SHP77 (cell line): ENCODE measurements at places on chromosomes 5 and 9.
A peak's percentile ranks its signal among the peaks of the same experiment; 100 is the strongest.

DNA sequence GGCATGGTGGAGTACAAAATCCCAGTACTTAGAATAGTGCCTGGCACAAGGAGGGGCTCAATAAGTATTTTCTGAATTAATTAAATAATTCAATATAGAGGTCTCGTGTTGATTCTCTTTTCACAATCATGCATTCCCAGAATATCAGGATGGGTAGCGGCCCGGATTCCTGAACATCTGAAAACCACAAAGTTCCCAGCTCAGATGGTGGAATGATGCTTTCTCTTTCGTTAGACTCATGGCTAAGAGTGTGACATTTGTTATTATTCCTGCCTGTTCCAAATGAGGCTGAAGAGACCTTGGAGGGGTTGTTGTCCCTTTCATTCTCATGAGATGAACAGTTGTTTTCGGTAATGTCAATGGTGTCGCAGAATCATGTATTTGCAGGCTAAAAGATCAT, 95.4 kb upstream of the LIFR start:
- peak; percentile 2 for DNase-seq

GRCh38 chr5:103801681-103802080, 239.1 kb upstream of the NUDT12 start:
- DNase-seq: no peak

DNA sequence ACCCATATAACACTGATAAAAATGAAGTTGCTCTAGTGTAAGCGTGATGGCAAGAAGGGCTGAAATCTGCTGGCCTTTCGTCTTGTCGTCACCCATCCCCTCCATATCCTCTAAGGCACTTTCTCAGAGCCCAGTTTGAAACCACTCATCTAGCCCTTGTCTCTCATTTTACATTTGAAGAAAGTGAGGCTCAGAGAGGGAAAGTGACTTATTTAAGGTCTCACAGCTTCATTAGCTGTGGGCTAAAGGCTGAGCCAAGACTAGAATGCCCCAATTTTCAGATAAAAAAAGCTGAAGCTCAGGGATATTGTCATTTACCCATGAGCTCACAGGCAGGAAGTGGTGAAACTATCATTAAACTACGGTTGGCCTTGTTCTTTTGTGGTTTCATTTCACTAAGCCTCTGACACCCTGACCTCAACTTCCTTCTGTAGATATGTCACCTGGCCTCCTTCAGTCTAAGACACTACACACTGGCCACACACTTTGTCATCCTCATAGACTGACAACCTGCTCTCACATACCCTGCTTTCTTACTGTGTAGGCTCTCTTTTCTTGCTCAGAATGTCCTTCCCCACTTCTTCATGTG, 176.7 kb upstream of the DMAC1 start:
- no peak for DNase-seq

- no peak for DNase-seq
These were observed 48.8 kb downstream of the SLC6A7 start for GRCh38 chr5:150238646-150239045.

DNA sequence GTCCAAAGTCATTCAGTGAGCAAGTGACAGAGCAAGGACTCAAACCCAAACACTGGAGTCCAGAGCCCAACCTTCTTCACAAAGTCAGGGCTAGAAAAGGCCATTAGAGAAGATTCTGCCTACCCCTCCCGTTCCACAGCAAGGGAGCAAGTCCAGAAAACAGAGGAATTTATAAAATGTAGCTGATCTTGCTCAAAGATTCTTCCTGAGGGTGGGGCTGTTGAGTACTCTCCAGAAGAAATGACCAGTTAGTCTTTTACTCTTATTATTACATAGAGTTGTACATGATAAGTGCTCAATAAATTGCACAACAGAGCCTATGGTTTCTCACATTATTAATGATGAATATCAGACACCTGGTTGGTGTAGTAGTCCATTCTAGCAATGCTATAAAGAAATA, 39.3 kb upstream of the HMHB1 start:
- no peak for DNase-seq

GRCh38 chr9:95425910-95426551, 90.7 kb downstream of the PTCH1 start:
- no peak for DNase-seq

GRCh38 chr5:156421798-156422197, 94.8 kb downstream of the SGCD start:
- DNase-seq: no peak

GRCh38 chr5:127353796-127354195, 63.2 kb downstream of the MEGF10 start:
- DNase-seq: no peak

DNA sequence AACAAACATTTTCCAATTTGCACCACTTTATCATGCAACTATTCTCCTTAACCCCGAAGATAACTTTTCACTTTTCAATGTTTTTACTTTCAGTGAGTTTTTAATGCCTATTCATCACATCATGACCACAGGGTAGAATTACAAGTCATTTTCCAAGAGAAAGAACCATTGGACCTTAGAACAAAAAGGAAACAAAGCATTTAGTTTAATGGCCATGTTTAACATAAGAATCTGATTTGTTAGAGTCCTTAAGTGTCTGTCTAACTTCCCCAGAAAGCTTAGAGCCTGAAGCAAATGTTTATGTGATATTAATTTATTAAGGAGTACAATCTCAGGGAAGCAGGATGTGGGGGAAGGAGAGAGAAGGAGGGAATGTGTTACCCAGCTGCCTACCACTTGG, 325.8 kb upstream of the RIOK2 start:
- no peak for DNase-seq

DNA sequence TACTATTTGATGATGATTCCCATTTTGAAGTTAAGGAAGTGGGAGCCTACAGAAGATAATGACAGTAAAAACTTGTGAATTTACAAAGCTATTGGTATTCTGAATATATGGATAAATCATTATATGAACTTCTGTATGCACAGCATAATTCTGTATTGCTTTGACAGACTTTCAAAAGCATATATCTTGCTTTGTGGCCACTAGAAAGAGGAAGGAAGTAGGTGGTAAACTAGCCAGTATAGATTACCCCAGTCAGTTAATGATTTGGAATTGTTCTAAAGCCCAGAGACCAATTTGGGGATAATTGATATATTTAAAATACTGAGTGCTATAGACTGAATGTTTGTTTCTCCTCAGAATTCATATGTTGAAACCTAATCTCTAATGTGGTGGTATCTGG, 53.0 kb downstream of the NR2F1 start:
- DNase-seq: no peak

DNA sequence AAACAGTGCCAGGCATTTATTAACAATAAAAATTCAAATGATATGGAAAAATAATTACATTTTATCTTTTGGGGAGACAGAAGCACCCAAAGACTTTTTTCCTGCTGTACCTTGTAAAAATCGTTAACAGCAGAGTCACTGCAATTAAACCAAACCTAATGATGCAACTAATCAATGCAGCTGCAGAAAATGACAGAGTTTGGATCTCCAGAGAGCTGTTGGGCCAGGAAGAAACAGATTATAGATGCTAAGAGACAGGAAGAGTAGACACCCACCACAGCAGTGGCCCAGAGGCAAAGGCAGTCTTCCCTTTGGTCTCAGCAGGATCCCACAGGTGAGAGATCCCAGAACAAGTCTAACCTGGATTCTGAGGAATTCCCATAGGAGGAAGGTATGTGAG, 53.0 kb downstream of the SPOCK1 start:
- DNase-seq: no peak

GRCh38 chr9:111431684-111432083, 52.5 kb downstream of the ECPAS start:
- no peak for DNase-seq
